ENCODE measurements at places on chromosomes 5 and 9.

GRCh38 chr5:19782566-19782965, 205.4 kb downstream of the CDH18 start:
- DNase-seq, result no peak

DNA sequence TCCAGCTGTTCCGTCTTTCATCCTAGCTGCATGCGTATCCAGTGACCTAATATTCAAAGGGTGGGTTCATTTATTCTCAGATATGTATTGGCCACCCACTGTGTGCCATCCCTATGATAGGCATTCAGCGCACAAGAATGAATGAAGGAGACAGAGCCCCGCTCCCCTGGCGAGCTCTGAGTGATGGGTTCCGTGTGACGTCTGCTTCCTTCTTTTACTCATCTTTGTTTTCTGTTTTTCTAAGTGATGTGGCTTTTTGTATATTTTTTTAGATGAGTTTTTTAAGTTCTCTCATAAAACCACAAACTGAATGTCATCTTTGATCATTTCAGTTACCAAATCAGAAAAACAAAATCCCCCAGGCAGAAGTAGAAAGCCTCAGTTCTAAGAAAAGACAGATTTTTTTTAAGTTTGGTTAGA, 168.3 kb upstream of the OTULINL start:
- no peak for DNase-seq

DNA sequence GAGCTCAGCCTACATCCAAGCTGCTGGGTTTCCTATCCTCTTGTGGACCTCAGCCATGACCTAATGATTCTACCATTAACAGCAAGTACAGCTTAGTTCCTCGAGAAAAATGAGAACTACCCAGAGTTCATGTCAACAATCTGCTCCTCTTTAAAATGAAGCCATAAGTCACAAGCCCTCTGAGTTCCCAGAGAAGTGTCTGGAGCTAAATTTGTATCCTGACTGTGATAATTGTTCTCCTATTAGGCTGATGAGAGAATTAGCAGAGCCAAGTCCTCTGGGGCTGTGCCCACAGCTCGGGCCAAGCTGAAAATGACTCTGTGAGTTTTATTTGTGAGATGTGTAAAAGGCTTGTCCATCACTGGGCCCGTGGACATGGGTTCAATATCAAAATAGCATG, 145.1 kb upstream of the SMIM23 start:
- no peak for DNase-seq

GRCh38 chr5:127031147-127031862, 947 bp upstream of the MARCHF3 start:
- no peak for DNase-seq

DNA sequence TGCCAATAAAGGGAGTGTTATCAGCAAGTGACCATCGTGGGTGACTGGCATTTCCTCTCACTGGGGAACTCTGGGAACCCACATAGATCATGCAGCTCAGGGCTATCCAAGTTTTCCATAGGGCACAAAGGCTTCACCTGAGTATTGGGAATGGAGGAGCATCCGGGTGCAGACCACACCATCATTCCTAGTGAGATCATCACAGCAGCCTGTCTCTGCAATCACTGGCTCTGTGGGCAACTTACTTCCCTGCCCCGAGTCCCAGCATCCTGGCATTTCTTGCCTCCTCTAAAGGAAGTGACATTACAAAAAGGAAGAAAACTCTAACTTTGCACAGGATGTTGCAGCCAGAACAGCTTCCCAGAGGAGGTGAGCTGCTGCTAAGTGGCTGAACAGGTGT, 80.6 kb upstream of the SHB start:
- DNase-seq, result no peak

DNA sequence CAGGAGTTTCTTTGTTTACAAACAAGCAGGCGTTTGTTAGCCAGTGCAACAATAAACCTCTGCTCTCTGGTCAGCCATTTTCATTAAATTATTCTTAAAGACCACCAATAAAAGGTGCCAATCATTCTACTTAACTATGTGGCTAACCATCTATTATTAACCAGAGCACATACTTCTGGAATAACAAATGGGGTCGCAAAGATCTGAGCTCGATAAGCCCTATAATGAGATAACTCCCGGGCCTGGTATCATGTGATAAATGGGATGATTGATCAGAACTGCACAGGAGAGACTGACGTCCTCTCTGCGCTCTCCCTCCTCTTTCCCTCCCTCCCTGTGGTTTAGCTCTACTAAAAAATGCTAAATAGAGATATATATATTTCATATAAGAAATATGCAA, 488.2 kb downstream of the NTRK2 start:
- no peak for DNase-seq

- no peak for DNase-seq
Observed at GRCh38 chr5:59615272-59615671, 278.3 kb downstream of the PDE4D start.

GRCh38 chr5:171322527-171322926, 13.5 kb downstream of the TLX3 start:
- no peak for DNase-seq
